ENCODE measurements at places on chromosomes 7 and 10.

- no peak for DNase-seq
Measured at GRCh38 chr10:35133586-35133985, 6.9 kb downstream of the CREM start.

- no peak for DNase-seq
Measured at GRCh38 chr7:43351683-43352082, 231.2 kb upstream of the STK17A start.

DNA sequence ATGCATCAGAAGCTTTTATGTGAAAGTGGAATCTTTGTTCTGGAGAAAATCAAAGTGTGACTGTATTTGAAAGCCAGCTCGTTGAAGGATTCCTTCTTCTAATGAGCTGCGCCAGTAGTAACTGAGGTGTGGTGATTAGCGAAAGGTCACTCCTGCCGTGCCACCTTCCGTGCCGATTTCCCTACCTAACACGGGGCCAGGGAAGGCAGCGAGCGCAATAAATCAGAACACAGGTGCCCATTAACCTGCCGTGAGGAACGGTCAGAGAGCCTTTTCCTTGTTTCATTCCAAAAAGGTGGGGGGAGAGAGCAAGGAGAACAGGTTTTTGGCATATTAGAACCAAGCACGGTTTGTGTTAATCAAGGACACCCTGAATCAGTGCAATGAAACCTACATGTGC lies 258.0 kb downstream of the CELF2 start:
- no peak for DNase-seq

- DNase-seq = no peak
Measured at GRCh38 chr10:113454341-113455061, 98.4 kb upstream of the HABP2 start.

- DNase-seq = no peak
Measured at GRCh38 chr7:155291045-155291530, 6.6 kb upstream of the INSIG1 start.

GRCh38 chr10:25804505-25804904 lies 129.5 kb upstream of the MYO3A start:
- no peak for DNase-seq

GRCh38 chr7:139767561-139767982 lies 10.2 kb downstream of the HIPK2 start:
- DNase-seq = no peak

DNA sequence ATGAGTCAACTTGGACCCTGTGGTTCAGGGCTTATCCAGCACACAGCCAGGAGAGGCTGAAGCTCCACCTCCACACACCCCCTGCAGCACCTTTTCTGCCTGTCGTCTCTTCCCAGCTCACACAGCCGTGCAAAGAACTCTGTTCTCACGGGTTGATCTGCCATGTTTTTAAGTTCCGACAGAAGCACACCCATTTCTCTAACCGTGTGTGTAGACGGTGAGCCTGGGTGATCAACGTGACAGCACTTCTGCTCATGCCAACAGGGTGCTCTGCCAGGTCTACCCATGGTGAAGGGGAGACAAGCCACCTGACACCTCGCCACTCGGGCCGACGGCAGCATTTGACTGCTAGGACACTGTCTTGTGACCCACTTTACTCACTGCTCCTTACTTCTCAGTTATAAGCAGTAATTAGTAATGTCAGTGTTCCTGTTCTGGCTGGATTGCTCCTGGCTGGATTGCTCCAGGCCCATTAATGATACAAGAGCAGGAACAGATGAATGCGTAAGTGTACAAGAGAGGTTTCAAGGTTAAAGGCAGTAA lies 90.5 kb downstream of the RNF216 start:
- DNase-seq = no peak

DNA sequence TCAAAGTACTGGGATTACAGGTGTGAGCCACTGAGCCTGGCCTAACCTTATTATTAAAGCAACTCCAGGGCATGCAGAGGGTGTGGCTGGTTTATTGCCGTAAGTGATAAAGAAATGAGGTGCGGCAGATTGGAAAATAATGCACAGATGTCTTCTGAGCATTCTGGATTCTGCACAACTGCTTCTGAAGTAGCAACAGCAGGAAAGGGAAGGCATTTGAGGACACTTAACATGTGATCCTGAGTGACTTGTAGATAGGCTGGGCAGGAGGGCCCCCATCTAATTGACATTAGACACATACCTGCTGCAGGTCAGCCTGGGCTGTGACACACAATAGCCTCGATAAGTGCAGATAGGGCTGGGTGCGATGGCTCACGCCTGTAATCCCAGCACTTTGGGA lies 5.6 kb downstream of the RHBDD2 start:
- no peak for DNase-seq

DNA sequence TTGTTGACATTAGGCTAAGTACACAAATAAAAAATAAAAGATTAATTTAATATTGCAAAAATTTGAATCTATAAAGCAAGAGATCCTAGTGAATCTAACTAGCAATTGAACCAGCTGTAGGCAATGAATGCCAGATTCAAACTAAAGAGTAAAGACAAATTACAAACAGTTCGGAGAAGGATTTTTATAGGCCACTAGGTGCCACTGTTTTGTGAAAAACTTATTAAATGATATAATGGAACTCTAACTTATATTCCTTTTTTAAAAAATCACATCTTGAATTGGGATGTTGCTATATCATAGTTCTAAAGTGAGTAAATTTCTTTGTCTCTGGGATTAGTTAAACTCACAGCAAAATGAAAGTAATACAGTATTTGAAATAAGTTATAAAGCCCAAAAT lies 39.1 kb upstream of the GNAI1 start:
- DNase-seq = no peak

GRCh38 chr7:158192956-158193355 lies 394.7 kb downstream of the PTPRN2 start:
- no peak for DNase-seq

GRCh38 chr10:126177417-126178030 lies 210.8 kb downstream of the ADAM12 start:
- no peak for DNase-seq

GRCh38 chr7:11775401-11775800 lies 56.6 kb downstream of the THSD7A start:
- DNase-seq = no peak

GRCh38 chr7:3264693-3265339 lies 36.2 kb upstream of the SDK1 start:
- DNase-seq = no peak

GRCh38 chr7:8212638-8213037 lies 49.3 kb downstream of the ICA1 start:
- DNase-seq = no peak

GRCh38 chr7:37432281-37432920 lies 16.3 kb downstream of the ELMO1 start:
- DNase-seq = no peak

GRCh38 chr7:48280100-48280499 lies 108.8 kb downstream of the ABCA13 start:
- DNase-seq = no peak

DNA sequence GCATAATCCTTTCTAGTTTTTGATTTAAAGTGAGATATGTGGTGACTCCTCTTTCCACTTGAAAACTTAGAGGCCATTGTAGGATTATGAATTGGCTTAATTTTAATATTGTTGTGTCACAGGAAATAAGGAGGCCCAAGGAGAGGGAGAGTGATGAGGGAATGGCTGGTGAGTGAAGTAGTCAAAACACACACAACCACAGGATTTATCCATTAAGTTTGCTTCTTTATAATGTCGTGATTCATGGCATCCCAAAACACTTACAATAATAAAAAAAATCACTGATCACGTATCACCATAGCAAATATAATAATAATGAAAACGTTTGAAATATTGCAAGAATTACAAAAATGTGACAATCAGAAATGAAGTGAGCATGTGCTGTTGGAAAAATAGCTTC lies 1215.5 kb upstream of the LRRTM3 start:
- no peak for DNase-seq

DNA sequence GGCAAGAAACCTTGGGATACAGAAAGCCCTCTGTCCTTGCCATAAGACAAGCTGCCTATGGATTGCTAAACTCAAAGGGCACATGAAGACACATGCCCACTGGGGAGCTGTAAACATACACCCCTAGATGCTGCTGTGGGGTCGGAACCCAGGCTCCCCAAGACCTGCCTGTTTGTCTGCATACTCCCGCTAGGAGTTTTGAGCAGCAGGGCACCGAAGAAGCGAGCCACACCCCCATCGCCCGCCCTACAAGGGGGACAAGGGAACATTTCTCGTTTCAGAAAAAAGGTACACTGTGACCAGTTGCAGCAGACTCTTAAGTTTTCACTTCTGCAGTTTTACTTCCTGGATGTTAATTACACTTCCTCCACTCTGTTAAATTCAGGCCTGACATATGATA lies 680.2 kb upstream of the GHITM start:
- DNase-seq = no peak

GRCh38 chr10:121442086-121442935 lies 155.9 kb downstream of the FGFR2 start:
- no peak for DNase-seq
